ENCODE measurements at places on chromosomes 7 and 10.

GRCh38 chr10:117492504-117492903 lies 50.0 kb upstream of the EMX2 start:
- no peak overlapping the region for H3K27ac ChIP-seq
- no peaks in the 10 kb centered on the region for H3K4me1 ChIP-seq
- no peaks in the 10 kb centered on the region for H3K36me3 ChIP-seq
- no peak for DNase-seq

- H3K27me3 ChIP-seq, result no peaks in the 10 kb centered on the region
- H3K27ac ChIP-seq, result no peak overlapping the region
- H3K4me1 ChIP-seq, result no peaks in the 10 kb centered on the region
- DNase-seq, result no peak
- H3K36me3 ChIP-seq, result no peaks in the 10 kb centered on the region
Observed at GRCh38 chr7:77664715-77665114, 31.5 kb upstream of the RSBN1L start.

DNA sequence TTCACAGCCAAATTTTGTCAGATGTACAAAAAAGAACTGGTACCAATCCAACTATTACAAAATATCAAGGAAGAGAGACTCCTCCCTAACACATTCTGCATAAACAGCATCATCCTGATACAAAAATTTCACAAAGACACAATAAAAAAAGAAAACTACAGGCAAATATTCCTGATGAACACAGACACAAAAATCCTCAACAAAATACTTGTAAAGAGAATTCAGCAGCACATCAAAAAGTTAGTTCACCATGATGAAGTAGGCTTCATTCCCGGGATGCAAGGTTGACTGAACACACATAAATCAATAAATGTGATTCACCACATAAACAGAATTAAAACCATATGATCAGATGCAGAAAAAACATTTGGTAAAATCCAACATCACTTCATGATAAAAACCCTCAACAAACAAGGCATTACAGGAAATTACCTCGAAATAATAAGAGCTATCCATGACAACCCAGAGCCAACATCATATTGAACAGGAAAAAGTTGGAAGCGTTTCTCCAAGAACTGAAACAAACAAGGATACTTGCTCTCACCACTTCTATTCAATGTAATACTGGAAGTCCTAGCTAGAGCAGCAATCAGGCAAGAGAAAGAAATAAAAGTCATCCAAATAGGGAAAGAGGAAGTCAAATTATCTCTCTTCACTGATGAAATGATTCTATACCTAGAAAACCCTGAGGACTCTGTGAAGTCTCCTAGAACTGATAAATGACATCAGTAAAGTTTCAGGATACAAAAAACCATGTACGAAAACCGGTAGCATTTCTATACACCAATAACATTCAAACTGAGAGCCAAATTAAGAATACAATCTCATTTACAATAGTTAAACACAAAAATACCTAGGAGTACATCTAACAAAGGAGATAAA lies 223.1 kb downstream of the REEP3 start:
- H3K27ac ChIP-seq, result no peak overlapping the region
- H3K27me3 ChIP-seq, result no peaks in the 10 kb centered on the region
- no peak for DNase-seq
- H3K4me3 ChIP-seq, result no peak overlapping the region
- H3K4me1 ChIP-seq, result no peaks in the 10 kb centered on the region

GRCh38 chr10:71372882-71373495 lies 23.7 kb upstream of the CDH23 start:
- no peak overlapping the region for H3K4me3 ChIP-seq
- peak overlapping the region; percentile 18 for H3K27ac ChIP-seq
- peak; percentile 39 for DNase-seq
- no peaks in the 10 kb centered on the region for H3K27me3 ChIP-seq
- H3K4me1 ChIP-seq, result peaks cover 20% of the 10 kb centered on the region
- no peaks in the 10 kb centered on the region for H3K36me3 ChIP-seq

DNA sequence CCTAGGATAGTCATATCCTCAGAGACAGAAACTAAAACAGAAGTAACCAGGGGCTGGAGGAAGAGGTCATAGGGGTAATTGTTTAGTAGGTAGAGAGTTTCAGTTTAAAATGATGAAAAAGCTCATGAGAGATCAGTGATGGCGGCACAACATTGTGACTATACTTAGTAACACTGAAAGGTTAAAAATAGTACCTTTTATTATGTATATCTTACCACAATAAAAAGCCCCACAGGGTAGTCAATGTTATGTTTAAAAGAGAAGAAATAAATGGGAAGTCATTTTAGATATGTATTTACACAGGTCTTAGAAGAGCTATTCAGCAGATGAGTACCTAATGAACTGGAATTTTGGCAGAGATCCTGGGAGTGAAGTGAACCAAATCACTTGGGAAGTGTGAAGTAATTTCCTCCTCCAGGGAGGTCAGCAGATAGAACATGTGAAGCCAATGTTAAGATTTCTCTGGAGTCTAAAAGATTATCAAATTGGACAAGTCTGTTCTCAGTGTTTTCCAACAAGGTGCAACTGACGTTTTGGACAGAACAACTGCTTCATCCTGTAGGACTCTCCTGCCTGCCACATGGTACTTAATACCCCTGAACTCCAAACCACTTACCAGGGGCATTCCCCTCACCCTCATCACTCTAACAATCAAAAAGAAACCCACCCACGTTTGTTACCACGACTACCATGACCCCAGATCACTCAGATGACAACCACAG lies 6.4 kb downstream of the CDCA7L start:
- H3K27me3 ChIP-seq, result no peaks in the 10 kb centered on the region
- H3K36me3 ChIP-seq, result peaks cover 28% of the 10 kb centered on the region
- peaks cover 48% of the 10 kb centered on the region for H3K4me1 ChIP-seq
- no peak overlapping the region for H3K27ac ChIP-seq

GRCh38 chr10:44437840-44438511 lies 53.1 kb upstream of the CXCL12 start:
- no peak overlapping the region for H3K4me3 ChIP-seq
- no peak for DNase-seq
- H3K27me3 ChIP-seq, result no peaks in the 10 kb centered on the region

- no peaks in the 10 kb centered on the region for H3K27me3 ChIP-seq
- no peak overlapping the region for H3K4me3 ChIP-seq
- DNase-seq, result no peak
- no peaks in the 10 kb centered on the region for H3K36me3 ChIP-seq
- no peak overlapping the region for H3K27ac ChIP-seq
Observed at GRCh38 chr7:84412161-84412969, 217.8 kb upstream of the SEMA3A start.

DNA sequence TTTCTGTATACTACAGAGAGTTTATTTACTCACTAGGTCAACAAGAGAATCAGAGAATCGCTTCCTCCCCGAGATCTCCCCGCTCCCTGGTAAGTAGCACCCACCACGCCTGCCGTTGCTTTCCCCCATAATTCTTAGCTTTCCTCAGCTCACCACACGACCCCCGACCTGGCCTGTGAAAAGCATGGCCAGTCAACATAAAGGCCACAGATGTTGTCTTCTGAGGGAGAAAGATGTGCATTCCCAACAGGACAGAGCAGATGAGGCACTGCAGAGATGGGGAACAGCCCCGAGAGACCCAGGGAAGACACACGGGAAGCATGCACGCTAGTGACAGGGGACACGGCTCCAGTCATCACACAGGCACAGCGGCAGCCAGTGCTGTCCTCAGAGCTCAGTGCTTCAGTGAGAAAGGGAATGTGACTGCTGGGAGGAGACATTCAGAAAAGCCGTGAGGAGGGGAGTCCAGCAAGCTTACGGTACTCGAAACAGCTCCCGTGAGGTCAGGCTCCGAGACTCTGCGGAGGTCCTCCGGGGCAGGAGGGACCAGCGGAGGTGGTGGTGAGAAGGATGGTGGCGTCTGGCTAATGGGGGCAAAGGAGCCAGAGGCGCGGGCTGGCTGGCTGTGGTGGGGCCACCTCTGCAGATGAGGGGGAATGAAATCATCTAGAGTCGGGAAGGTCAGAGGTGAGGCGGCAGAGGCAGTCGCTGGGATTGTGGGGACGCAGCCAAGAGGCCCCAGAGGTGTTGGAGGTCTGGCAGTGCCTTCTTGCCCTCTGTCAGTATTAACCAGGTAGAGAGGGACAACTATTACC lies 123.4 kb upstream of the PDLIM1 start:
- no peak overlapping the region for H3K27ac ChIP-seq
- no peaks in the 10 kb centered on the region for H3K36me3 ChIP-seq
- no peak for DNase-seq
- no peak overlapping the region for H3K4me3 ChIP-seq
- H3K27me3 ChIP-seq, result no peaks in the 10 kb centered on the region

DNA sequence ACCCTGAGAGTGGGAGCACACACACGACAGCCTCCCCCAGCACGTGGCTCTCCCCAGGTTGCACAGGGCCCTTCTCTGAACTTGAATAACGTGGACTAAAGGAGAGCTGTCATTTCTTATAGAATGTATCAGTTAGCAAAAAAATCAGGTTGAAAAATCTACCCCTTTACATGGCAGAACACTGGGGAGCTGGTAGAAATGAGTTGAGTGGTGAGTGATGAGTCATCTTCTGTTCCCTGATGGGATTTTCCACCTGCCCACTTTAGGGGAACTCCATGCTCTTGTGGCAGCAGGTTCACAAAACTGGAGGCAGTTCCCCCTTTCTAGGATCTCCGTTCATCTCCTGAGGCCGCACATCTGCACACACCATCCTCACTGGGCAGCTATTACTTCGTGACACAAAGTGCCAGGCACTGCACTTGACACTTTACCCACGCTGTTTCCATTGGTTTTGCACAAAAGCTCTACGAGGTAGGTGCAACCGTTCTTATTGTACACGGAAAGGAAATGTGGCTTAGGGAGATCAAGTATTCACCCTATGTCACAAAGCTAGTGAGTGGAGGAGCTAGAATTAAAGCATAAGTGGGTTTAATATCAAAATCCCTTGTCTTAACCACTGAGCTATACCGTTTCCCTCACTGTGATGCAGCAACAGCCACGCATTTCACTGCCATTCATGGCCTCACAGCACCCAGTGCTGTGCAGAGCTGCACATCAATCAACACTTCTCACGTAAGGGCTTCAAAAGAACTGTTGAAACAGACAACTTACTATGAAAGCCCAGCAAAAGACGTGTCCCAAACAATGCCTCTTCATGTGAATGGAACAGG lies 80.2 kb downstream of the RNF216 start:
- no peak overlapping the region for H3K27ac ChIP-seq
- DNase-seq, result peak; percentile 91
- no peak overlapping the region for H3K4me3 ChIP-seq
- peaks cover 10% of the 10 kb centered on the region for H3K4me1 ChIP-seq
- H3K36me3 ChIP-seq, result peaks cover 3% of the 10 kb centered on the region

- H3K27ac ChIP-seq, result no peak overlapping the region
- H3K4me3 ChIP-seq, result no peak overlapping the region
- H3K4me1 ChIP-seq, result no peaks in the 10 kb centered on the region
- no peaks in the 10 kb centered on the region for H3K36me3 ChIP-seq
Observed at GRCh38 chr7:43141091-43141490, 28.6 kb downstream of the HECW1 start.

GRCh38 chr7:139034855-139035585 lies 822 bp downstream of the ZC3HAV1L start:
- no peaks in the 10 kb centered on the region for H3K4me1 ChIP-seq
- peak overlapping the region; percentile 44 for H3K4me3 ChIP-seq
- peak; percentile 64 for DNase-seq
- H3K27ac ChIP-seq, result peak overlapping the region; percentile 43

DNA sequence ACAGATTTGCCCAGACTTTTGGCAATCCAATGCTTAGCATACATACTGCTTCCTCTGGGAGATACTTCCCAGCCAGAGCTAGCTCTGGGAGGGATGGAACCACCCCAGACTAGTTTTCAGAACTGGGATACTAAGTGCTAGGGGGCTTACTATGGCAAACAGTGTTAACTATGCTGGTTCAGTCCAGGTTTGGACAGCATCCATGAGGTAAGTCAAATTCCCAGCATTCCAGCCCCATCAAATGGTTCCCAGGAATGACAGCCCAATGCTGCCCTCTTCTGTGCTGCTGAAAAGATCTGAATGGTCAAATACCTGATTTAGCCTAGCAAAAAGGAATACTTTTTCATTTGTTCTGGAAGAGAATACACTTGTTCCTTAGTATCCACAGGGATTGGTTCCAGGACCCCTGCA lies 141.7 kb upstream of the CCDC6 start:
- no peaks in the 10 kb centered on the region for H3K27me3 ChIP-seq
- no peaks in the 10 kb centered on the region for H3K36me3 ChIP-seq
- H3K4me3 ChIP-seq, result no peak overlapping the region
- H3K27ac ChIP-seq, result no peak overlapping the region
- no peak for DNase-seq

GRCh38 chr10:52318822-52319464 lies 4.9 kb downstream of the DKK1 start:
- no peak overlapping the region for H3K4me3 ChIP-seq
- H3K27me3 ChIP-seq, result peaks cover 18% of the 10 kb centered on the region
- H3K27ac ChIP-seq, result no peak overlapping the region
- peaks cover 9% of the 10 kb centered on the region for H3K4me1 ChIP-seq
- DNase-seq, result peak; percentile 33

DNA sequence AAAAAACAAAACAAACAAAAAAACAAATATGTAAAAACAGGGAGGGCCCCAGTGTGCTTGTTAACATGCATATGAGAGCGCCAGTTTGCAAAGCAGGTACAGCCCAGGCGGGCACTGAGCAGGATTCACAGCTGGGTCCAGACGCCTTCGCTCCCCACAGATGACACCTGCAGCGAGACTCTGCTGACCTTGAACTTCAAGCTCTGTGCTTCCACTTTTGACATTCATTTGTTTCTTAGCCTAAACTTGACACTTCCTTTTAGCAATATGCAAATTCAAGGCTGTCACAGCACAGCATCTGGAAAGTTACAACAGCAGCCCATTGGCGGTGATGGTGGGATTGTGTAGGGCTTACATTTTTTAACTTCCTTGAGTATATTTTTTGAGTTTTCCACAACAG lies 88.8 kb upstream of the TNS3 start:
- H3K36me3 ChIP-seq, result no peaks in the 10 kb centered on the region
- DNase-seq, result peak; percentile 66
- H3K27ac ChIP-seq, result no peak overlapping the region
- no peak overlapping the region for H3K4me3 ChIP-seq

DNA sequence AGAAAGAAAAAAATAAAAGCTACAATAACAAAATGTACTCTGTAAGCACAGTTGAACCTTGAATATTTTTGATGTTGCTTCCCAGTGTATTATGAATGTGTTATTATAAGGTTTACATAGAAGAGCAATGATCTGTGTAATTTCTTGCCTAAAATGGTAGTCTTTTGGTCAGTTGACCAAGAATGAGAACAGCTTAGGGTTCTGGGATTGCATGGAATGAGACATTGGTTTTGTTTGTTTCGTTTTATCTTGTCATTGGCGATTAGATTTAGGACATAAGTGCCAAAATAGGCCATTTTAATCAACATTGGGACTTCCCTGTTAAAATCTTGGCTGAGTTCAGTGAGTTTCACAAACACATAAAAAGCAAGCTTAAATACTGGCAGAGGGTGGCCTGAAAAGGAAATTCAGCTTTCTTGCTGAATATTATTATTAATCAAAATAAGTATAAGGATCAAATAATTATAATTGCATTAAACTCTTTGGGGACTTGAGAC lies 49.1 kb upstream of the GLCCI1 start:
- H3K27ac ChIP-seq, result no peak overlapping the region
- DNase-seq, result no peak

- H3K27ac ChIP-seq, result no peak overlapping the region
- H3K4me3 ChIP-seq, result no peak overlapping the region
- no peak for DNase-seq
- H3K4me1 ChIP-seq, result peaks cover 8% of the 10 kb centered on the region
- H3K27me3 ChIP-seq, result no peaks in the 10 kb centered on the region
- peaks cover 30% of the 10 kb centered on the region for H3K36me3 ChIP-seq
Observed at GRCh38 chr10:75013007-75013406, 98.4 kb upstream of the SAMD8 start.
